Eye (tissue), 1 donor: ENCODE measurements at places on chromosomes 12 and 14.

- peak; percentile 44 for DNase-seq
These were observed 73.6 kb downstream of the SSPN start for GRCh38 chr12:26268841-26269561.

- no peak for DNase-seq
These were observed 582.6 kb upstream of the ATP2B1 start for GRCh38 chr12:90290980-90291975.

- peak; percentile 75 for DNase-seq
These were observed 2.0 kb downstream of the PTHLH start for GRCh38 chr12:27970401-27971120.

DNA sequence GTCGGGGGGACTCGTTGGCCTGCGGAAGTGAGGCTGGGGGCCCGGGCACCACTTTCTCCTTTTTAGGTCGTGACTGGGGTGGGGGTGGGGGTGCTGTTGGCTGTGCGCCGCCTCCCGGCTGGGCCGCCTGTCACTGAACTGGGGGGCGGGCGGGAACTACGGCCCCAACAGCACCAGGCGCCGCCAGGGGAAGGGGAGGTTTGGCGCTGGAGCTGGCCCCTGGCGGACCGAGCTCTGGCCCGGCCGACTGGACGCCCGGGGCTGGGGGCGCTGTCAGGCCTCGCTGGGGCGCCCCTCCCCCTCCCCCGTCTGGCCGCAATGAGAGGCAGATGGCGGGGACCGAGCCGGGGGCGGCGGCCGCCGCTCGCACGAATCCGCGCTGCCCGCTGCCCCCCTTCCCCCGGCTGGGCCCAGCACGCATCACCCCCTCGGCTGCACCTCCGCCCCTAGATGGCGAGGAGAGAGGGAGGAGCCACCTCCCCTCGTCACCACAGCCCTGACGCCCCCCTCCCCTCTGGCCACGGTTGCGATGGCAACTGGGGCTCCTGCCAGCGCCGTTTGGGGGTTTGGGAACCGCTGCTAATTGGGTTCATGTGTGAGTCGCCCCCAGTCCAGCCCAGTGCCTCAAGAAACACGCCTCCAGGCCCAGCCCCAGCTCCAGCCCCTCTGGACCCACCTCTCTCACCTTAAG lies 723 bp downstream of the NFATC4 start:
- peak; percentile 95 for DNase-seq
